Sigmoid colon (tissue), 7 donors: ENCODE measurements at places on chromosomes 7 and 10. TPM values are rescaled to one million over a fixed set of nuclear protein-coding genes. Genes with fewer than 3 reads are reported as not detected.
A peak's percentile ranks its signal among the peaks of the same experiment; 100 is the strongest.

The ZNF467 gene
- total RNA-seq, result 7.1 TPM

The PPA1 gene
- total RNA-seq, result 99.5 TPM

The CLDN3 gene
- total RNA-seq, result 1.1 TPM

DNA sequence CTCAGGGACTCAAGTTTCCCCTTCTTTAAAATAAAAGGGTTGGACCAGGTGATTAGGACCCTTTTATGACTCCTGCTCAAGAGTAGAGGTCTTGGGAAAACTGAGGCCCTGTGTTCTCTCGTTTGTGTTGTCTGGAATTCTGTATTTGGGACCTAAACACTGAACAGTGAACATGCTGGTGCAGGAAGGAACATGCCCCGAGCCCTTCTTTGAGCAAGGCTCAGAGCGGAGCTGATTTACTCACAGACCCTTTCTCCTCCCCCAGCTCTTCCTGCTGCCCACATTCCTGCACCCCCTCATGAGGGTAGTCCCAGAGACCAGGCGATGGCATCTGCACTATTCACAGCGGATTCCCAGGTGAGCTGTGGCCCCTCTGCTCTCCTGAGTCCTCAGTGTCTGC is 14.2 kb downstream of the ZKSCAN1 start:
- H3K27me3 ChIP-seq, result no peaks in the 10 kb centered on the region
- peaks cover 57% of the 10 kb centered on the region for H3K36me3 ChIP-seq
- no peak overlapping the region for H3K27ac ChIP-seq
- no peak for DNase-seq

GRCh38 chr10:124578231-124579010 is 116.8 kb downstream of the LHPP start:
- H3K27ac ChIP-seq, result no peak overlapping the region
- no peaks in the 10 kb centered on the region for H3K4me1 ChIP-seq
- H3K27me3 ChIP-seq, result no peaks in the 10 kb centered on the region
- DNase-seq, result peak; percentile 39
- no peaks in the 10 kb centered on the region for H3K36me3 ChIP-seq
- H3K4me3 ChIP-seq, result no peak overlapping the region

- H3K27me3 ChIP-seq, result no peaks in the 10 kb centered on the region
- H3K27ac ChIP-seq, result no peak overlapping the region
- no peak for DNase-seq
- H3K36me3 ChIP-seq, result no peaks in the 10 kb centered on the region
- no peaks in the 10 kb centered on the region for H3K4me1 ChIP-seq
- no peak overlapping the region for H3K4me3 ChIP-seq
Measured at GRCh38 chr7:127809261-127809702, 157.3 kb downstream of the SND1 start.

GRCh38 chr10:75495434-75496190 is 64.2 kb downstream of the LRMDA start:
- no peaks in the 10 kb centered on the region for H3K27me3 ChIP-seq
- H3K4me1 ChIP-seq, result peaks cover 14% of the 10 kb centered on the region
- no peaks in the 10 kb centered on the region for H3K36me3 ChIP-seq

DNA sequence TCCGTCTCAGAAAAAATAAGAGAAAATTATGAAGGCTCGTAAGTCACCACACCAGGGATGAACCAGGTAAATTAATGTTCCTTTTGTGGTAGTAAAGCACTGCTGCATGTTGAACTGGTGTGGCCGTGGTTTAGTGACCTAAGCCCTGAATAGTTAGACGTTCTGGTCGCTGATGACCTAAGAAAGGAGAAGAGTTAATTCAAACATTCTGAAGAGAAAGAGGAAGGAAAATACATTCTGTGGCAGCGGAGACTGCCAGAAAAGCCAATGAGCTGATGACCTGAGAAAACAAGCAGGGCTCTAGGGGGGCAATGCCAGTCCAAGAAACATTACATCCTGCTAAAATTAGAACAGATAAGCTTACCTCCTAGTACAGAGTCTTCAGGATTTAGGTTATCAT is 17.5 kb downstream of the DNAJC9 start:
- no peaks in the 10 kb centered on the region for H3K4me1 ChIP-seq
- H3K27me3 ChIP-seq, result no peaks in the 10 kb centered on the region
- DNase-seq, result no peak
- H3K36me3 ChIP-seq, result peaks cover 31% of the 10 kb centered on the region
- no peak overlapping the region for H3K4me3 ChIP-seq

DNA sequence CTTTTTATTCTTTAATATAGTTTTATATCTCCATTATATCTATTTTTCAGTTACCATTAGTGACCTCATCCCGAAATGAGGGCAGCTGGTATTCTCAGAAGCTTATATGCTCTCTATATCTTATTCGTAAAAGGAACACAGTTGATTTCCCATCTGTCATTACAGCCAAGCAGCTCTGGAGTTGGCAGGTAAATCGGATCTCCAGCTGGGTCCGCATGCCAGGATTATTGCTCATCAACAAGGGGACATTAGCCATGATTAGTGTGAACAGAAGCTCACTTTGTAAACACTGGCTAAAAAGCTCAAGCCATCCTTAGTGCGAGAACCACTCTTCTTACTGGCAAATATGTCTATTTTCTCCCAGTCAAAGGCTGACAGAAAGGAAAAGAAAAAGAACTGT is 180.3 kb downstream of the NPSR1 start:
- no peak overlapping the region for H3K4me3 ChIP-seq
- H3K36me3 ChIP-seq, result no peaks in the 10 kb centered on the region
- no peak for DNase-seq
- H3K27me3 ChIP-seq, result no peaks in the 10 kb centered on the region
- H3K4me1 ChIP-seq, result no peaks in the 10 kb centered on the region
- H3K27ac ChIP-seq, result no peak overlapping the region

GRCh38 chr7:15581352-15581951 is 19.6 kb upstream of the AGMO start:
- H3K27ac ChIP-seq, result no peak overlapping the region
- H3K27me3 ChIP-seq, result no peaks in the 10 kb centered on the region
- no peaks in the 10 kb centered on the region for H3K4me1 ChIP-seq
- no peak overlapping the region for H3K4me3 ChIP-seq
- DNase-seq, result no peak

DNA sequence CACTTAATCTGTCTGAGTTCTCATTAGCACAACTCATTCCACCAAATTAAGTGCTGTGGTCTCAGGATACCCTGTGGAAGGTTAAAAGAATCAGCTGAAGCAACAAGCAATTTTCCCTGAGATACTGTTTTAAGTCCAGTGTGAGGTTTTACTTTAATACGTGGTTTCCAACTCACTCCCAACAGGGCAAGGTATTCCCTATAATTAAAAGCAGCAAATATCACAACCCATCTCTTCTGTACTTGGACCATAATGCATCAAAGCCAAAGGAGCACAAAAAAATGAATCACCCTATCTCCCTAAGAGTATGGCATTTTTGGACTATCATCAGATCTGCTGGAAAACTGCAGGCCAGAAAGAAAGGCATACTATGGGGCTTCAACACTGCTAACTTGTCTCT is 4.9 kb downstream of the CADPS2 start:
- no peak for DNase-seq
- no peak overlapping the region for H3K27ac ChIP-seq
- H3K36me3 ChIP-seq, result no peaks in the 10 kb centered on the region
- no peaks in the 10 kb centered on the region for H3K27me3 ChIP-seq

GRCh38 chr7:73967832-73968290 is 60.1 kb upstream of the ELN start:
- H3K36me3 ChIP-seq, result no peaks in the 10 kb centered on the region
- H3K27ac ChIP-seq, result no peak overlapping the region
- no peaks in the 10 kb centered on the region for H3K27me3 ChIP-seq
